ENCODE measurements at places on chromosomes 5 and 9. TPM values are rescaled to one million over a fixed set of nuclear protein-coding genes. Genes with fewer than 3 reads are reported as not detected.

The ASB6 gene
- total RNA-seq: 19.1 TPM

The SELENOP gene
- total RNA-seq: 3.3 TPM

The SLC9A3 gene
- total RNA-seq: 4.7 TPM

The CATSPER3 gene
- 0.40 TPM for total RNA-seq

The SCGB3A1 gene
- not detected for total RNA-seq

The CDK5RAP2 gene
- total RNA-seq: 37.4 TPM

The SIT1 gene
- total RNA-seq: not detected

The SPINK5 gene
- not detected for total RNA-seq

The PCDHB6 gene
- total RNA-seq: not detected

The BNC2 gene
- total RNA-seq: 11.7 TPM

The PCDHB9 gene
- total RNA-seq: 0.73 TPM

The GAPT gene
- total RNA-seq: not detected

- DNase-seq: peak; percentile 36
Observed at GRCh38 chr9:127977884-127978647, 2.7 kb downstream of the EEIG1 start.

GRCh38 chr5:112283943-112284929 lies 134.8 kb downstream of the EPB41L4A start:
- DNase-seq: no peak

DNA sequence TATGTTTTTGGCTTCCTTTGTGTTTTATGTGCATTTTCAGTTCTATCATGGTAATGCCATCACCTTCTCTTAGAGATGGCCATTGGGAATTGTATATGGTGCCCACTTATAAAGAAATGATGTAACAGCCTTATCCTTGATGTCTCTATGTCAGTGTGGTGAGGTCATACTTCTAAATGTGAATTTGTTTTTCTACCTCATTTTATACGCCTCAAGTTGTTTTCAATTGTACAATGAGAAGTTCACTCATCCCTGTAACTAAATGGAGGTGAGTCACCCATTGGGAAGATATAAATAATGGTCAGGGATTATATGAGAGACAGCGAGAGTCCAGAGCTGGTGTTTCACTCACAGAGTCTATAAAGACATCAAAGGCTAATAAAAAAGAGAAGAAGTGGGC lies 402.4 kb downstream of the AGTPBP1 start:
- no peak for DNase-seq

GRCh38 chr9:4550777-4551484 lies 60.7 kb downstream of the SLC1A1 start:
- DNase-seq: no peak

DNA sequence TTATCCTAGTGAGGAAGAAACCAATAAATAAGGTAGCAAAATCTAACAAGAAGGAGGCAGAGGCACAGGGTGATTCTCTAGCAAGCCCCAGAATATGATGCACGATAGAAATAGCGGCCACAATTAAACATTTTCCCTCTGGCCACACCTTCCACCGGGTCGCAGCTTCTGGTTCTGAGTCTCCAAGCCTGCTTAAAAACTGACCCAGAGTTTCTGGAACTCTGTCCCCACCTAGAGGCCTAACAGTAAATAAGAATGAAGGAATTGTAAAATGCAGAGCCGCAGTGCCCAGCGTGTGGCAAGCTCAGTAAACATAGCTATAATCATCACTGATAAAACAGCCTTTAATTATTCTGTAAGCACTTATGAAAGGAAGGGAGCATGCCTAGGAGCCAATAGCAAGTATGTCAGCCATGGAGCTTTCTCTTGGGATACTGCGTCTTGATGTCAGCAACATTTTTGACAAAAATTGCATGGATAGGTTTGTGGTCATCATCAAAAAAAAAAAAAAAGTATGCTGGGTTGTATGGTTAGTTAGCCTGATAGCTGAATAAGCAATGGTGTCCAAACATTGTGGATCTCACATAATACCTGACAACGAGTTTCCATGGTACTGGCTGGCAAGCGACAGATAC lies 465.5 kb downstream of the DNAH5 start:
- DNase-seq: peak; percentile 83

DNA sequence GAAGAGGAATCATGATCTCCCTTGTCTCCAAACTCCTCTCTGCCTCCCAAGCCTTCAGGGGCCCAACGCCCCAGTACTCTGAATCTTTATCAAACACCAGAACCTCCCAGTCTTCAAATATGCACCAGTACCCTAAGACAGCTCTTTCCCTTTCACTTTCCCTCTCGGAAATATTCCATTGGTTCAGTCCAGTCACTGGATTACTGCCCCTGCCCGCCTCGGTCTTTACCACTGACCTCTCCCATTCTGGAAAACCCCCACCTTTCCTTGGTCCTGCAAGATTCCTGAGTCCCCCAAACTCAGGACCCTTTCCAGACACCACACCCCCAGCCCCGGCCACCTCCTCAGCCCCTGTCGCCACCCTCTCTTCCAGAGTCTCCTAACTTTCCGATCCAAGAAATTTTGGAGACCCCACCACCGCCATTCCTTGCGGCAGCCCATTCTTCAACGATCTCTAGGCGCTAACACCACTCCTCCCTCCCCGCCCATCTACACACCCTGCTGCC lies 674 bp downstream of the C5orf15 start:
- DNase-seq: no peak

GRCh38 chr5:65989158-65989557 lies 62.8 kb downstream of the ERBIN start:
- no peak for DNase-seq

DNA sequence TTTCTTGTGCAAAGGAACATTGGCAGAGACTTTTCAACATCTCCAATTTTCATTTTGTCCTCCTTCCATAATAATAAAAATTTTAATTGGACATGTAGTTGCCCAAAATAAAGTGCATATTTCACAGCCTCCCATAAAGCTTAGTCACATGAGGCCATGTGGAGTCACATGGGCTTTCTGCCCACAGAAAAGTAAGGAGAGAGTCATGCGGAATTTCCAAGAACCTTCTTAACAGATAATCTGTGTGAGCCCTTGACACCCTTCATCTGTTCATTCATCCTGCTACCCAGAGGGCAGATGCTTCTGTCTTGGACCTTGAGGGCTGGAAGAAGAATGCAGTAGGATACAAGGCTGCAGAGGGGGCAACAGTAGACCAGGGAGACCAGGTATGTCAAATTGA lies 60.7 kb downstream of the APTX start:
- DNase-seq: no peak

- DNase-seq: no peak
Observed at GRCh38 chr5:71740015-71740753, 21.1 kb downstream of the CARTPT start.

DNA sequence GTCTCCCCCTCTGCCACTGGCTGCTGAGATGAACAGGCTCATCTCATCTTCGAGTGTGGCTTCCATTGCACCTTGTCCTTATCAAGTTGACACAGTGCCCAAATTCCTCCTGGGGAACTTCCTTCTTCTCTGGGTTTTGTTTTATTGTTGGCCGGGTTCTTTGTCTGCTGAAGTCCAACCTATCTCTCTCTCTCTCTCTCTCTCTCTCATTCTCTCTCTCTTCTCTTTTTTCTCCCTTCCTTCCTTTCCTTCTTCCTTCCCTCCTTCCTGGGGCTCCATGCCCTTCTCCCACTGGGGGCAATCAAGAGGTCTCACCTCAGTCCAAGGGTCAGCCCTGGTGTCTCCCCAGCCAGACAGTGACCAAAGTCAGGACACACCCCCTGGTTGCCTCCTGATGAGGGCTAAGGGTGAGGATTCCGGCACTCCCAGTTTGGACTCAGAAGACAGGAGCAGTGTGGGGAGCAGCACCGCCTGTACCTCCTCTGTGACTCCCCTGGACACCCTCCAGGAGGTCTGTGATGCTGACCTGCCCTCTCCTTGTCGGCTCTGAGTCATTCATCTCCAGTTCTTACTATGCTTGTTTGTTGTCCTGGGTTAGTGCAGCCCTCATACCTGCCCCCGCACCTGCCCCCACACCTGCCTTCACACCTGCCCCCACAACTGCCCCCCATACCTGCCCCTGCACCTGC lies 30.7 kb downstream of the KCNT1 start:
- DNase-seq: peak; percentile 2

GRCh38 chr5:119275601-119276173 lies 80.1 kb upstream of the TNFAIP8 start:
- no peak for DNase-seq

GRCh38 chr9:119898316-119898715 lies 529.1 kb upstream of the BRINP1 start:
- DNase-seq: no peak

GRCh38 chr5:147075187-147075586 lies 159.6 kb upstream of the STK32A start:
- no peak for DNase-seq

GRCh38 chr9:37005517-37006140 lies 28.4 kb downstream of the PAX5 start:
- DNase-seq: no peak

DNA sequence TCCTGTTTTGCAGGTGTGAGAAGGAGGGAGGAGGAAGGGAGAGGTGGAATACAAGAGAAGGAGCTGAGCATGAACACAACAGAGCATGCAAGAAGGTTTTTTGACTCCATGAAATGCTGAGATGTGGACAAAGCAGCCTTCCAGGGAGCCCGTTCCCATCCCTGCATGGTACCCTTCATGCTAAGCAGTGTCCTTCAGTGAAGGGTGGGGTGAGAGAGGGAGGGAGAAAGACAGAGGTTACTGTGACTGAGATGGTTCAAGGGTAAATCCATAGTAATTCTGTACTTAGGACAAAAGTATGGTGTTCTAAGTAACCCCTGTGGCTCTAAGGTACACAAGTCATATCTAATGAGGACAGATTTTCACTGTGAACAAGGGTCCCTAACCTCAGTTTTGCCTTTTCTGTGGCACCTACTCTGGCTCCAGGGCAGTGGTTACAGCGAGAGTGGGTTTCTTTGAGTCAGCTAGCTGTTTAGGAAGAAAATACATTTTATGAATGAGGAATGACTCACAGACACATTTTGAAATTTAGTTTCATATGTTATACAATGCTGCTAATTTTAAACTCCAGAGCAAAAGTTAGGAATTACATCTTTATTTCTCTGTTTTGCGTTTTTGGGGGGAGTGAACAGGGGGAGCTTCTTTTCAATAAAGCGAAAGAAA lies 184.9 kb upstream of the SLC12A2 start:
- DNase-seq: peak; percentile 32

GRCh38 chr5:136057401-136058038 lies 28.7 kb downstream of the TGFBI start:
- DNase-seq: peak; percentile 22

- DNase-seq: no peak
Observed at GRCh38 chr5:59041355-59041754, 458.5 kb downstream of the RAB3C start.

DNA sequence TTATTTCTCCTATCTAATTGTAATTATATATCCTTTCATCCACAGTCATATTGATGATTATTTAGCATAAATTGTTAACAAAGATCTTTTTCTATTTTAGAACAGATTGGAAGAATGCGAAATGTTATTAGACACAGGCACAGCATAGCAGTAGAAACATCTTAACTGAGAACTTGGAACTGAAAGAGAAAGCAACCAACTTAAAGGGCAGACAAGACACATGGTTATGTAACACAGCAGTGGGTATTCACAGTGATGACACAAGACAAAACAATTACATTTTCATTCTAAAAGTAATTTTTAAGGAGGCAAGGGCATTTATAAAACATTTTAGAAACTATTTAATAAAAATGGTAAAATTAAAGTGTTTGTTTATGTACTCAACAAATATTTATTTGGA lies 57.7 kb upstream of the MEF2C start:
- DNase-seq: no peak

- DNase-seq: peak; percentile 89
Observed at GRCh38 chr9:91302831-91303230, 58.9 kb downstream of the AUH start.

GRCh38 chr9:80052830-80053229 lies 481.1 kb downstream of the TLE4 start:
- DNase-seq: no peak

GRCh38 chr9:87503927-87504326 lies 6.3 kb downstream of the DAPK1 start:
- no peak for DNase-seq

- peak; percentile 98 for DNase-seq
Observed at GRCh38 chr5:1515921-1516571, 7.7 kb downstream of the LPCAT1 start.

DNA sequence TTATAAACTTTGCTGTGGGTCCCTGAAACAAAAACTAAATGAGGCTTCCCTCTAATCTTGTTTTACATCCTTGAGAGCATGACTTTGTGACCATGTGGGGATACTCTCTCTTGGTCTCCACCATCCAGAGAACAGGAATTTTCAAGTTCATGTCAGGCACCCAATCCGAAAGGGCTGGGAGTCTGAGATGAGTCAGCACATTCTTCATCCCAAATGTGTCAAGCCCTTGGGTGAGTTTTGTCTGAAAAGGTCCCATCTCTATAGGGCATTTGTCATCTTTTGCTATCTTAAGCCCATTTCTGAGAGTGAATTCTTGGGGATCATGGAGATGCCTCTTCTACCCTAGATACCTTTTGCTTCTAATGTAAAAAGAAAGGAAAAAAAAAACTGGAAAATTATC lies 26.9 kb upstream of the RAPGEF6 start:
- DNase-seq: no peak

DNA sequence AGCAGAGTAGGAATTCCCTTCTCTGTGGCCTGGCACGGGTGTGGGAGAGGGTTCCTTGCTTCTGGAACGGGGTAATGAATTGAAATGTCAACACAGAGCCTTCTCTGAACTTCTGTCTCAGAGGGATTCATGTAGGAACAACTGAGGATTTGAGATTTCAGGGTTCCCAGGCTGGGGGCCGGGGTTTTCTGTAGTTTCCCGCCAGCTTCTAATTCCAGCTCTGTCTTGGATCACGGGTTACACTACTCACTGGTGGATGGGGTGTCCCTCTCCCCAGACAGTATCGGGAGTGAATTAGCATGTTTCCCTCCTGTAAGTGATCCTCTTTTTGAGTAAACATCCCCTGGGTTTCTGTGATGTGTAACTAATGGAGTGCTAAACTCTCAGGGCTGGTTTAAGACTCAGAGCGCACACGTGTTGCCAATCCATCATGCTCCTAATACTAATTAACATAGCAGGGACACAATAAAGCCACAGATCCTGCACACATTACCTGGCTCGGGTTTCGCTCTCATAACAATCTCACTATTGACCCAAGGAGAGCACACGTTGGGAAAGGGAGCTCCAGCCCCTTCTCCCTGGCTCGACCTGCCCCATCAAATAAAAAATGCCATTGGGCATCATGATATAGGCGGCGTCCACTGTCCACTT lies 18.1 kb upstream of the DMRT2 start:
- DNase-seq: no peak

- DNase-seq: no peak
Observed at GRCh38 chr5:82694711-82695285, 382.4 kb downstream of the TMEM167A start.

DNA sequence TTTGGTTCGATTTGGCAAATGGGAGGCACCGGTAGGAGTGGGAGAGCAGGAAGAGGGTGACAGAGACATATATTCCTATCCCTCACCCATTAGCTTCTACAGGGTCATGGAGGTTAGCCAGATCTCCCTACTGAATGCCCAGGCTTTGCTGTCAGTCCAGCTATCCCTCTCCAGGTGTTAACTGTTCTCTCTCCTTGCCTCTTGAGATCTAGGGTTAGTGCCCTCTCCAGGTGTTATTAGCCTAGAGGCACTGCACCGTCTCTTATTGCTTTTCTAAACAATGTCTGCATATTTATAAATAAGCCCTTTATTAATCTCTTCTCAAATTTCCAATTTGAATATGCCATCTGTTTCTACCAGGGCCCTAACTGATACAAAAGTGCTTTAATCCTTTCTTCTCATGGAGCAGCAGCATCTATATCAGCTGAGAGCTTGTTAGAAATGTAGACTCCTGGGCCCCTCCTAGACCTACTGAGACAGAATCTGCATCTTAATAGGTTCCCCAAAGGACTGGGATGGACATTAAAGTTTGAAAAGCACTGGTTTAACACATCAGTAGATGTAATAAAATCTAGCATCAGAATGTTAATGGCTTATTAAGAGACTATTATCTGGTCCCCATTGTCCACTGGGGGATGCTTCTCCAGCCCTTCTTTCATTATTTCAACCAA lies 322.5 kb upstream of the SLC24A2 start:
- DNase-seq: no peak

All from PC-3 (cell line).